Thoracic aorta (tissue), 2 donors: ENCODE measurements at places on chromosomes 13 and 19. TPM values are rescaled to one million over a fixed set of nuclear protein-coding genes. Genes with fewer than 3 reads are reported as not detected.

The PSG11 gene
- total RNA-seq = not detected

The ZMYM2 gene
- total RNA-seq = 94.2 TPM

The TMPRSS9 gene
- total RNA-seq = 0.42 TPM

GRCh38 chr19:10321417-10321797, 5.6 kb upstream of the FDX2 start:
- no peak overlapping the region for H3K27ac ChIP-seq
- no peak overlapping the region for H3K4me3 ChIP-seq
- H3K4me1 ChIP-seq = no peaks in the 10 kb centered on the region
- no peaks in the 10 kb centered on the region for H3K27me3 ChIP-seq
- DNase-seq = no peak
- H3K36me3 ChIP-seq = peaks cover 67% of the 10 kb centered on the region

- no peak overlapping the region for H3K4me3 ChIP-seq
- H3K27ac ChIP-seq = no peak overlapping the region
- no peak for DNase-seq
- peaks cover 15% of the 10 kb centered on the region for H3K4me1 ChIP-seq
- no peaks in the 10 kb centered on the region for H3K27me3 ChIP-seq
Measured at GRCh38 chr13:45468635-45469034, 3.9 kb downstream of the COG3 start.

- H3K36me3 ChIP-seq = no peaks in the 10 kb centered on the region
- no peaks in the 10 kb centered on the region for H3K27me3 ChIP-seq
- no peaks in the 10 kb centered on the region for H3K4me1 ChIP-seq
- no peak within 1 kb of the TSS for H3K27ac ChIP-seq
- no peak for DNase-seq
Measured at GRCh38 chr19:50639121-50640112, at the start of gene SYT3. TSS of gene SYT3 (minus strand) at chr19:50639881. CDS start at chr19:50637411, 2,470 bp downstream.

- H3K27me3 ChIP-seq = no peaks in the 10 kb centered on the region
- no peaks in the 10 kb centered on the region for H3K4me1 ChIP-seq
- H3K27ac ChIP-seq = no peak overlapping the region
- no peak overlapping the region for H3K4me3 ChIP-seq
- DNase-seq = no peak
- peaks cover 2% of the 10 kb centered on the region for H3K36me3 ChIP-seq
Measured at GRCh38 chr19:32873247-32873959, 3.8 kb upstream of the SLC7A9 start.

The DDX39A gene
- 81.6 TPM for total RNA-seq

GRCh38 chr13:111344471-111345191, 24.2 kb downstream of the TEX29 start:
- no peak for DNase-seq
- H3K27me3 ChIP-seq = no peaks in the 10 kb centered on the region
- no peak overlapping the region for H3K4me3 ChIP-seq

- H3K4me1 ChIP-seq = peaks cover 56% of the 10 kb centered on the region
- peak; percentile 99 for DNase-seq
- no peaks in the 10 kb centered on the region for H3K27me3 ChIP-seq
Measured at GRCh38 chr19:2168619-2169424, 5.1 kb downstream of the DOT1L start.

DNA sequence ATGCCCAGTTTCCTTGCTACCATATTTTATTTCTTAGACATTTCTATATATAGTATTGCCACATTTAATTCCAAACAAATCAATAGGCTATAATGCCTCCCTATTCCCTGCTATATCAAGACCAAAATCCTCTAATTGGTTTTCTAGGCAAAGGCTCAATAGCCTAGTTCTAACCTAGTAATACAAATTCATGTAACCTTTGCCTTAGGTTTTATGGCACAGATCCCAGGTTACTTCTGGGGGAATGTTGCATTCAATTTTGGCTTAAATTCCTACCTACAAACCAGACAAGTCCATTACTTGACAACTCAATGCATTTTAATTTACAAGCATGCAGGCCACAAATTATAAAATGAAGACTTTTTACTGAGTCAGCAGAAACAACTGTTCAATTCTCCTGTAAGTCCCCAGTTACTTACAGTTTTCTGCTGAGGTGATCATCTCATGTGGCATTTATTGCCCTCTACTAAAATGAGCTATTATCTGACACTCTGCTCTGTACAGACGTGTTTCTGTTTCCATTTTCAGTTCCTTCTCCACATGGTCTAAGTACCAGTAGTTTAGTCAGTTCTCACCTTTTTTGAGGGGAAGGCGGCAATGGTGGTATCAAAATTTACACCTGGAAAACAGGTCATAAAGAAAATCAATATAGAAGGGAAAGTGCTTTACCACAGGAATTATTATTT, 11.7 kb downstream of the KCNRG start:
- peaks cover under 1% of the 10 kb centered on the region for H3K36me3 ChIP-seq
- DNase-seq = no peak
- no peaks in the 10 kb centered on the region for H3K4me1 ChIP-seq
- no peak overlapping the region for H3K4me3 ChIP-seq
- H3K27me3 ChIP-seq = no peaks in the 10 kb centered on the region

GRCh38 chr19:4584670-4585460, 25.4 kb upstream of the SEMA6B start:
- DNase-seq = no peak
- no peak overlapping the region for H3K27ac ChIP-seq
- peaks cover 18% of the 10 kb centered on the region for H3K27me3 ChIP-seq
- peaks cover 11% of the 10 kb centered on the region for H3K4me1 ChIP-seq
- peak overlapping the region; percentile 18 for H3K4me3 ChIP-seq

The PNMA8C gene
- total RNA-seq = 5.2 TPM

- H3K27me3 ChIP-seq = no peaks in the 10 kb centered on the region
- DNase-seq = no peak
- no peak overlapping the region for H3K27ac ChIP-seq
- H3K4me1 ChIP-seq = peaks cover 14% of the 10 kb centered on the region
- no peaks in the 10 kb centered on the region for H3K36me3 ChIP-seq
- H3K4me3 ChIP-seq = no peak overlapping the region
Measured at GRCh38 chr13:37139356-37139755, 33.9 kb upstream of the CSNK1A1L start.

GRCh38 chr19:41422955-41423354, 4.2 kb downstream of the B3GNT8 start:
- no peaks in the 10 kb centered on the region for H3K27me3 ChIP-seq
- no peak overlapping the region for H3K27ac ChIP-seq
- H3K4me1 ChIP-seq = peaks cover 22% of the 10 kb centered on the region
- H3K4me3 ChIP-seq = no peak overlapping the region
